ENCODE measurements at places on chromosomes 2 and 18.

DNA sequence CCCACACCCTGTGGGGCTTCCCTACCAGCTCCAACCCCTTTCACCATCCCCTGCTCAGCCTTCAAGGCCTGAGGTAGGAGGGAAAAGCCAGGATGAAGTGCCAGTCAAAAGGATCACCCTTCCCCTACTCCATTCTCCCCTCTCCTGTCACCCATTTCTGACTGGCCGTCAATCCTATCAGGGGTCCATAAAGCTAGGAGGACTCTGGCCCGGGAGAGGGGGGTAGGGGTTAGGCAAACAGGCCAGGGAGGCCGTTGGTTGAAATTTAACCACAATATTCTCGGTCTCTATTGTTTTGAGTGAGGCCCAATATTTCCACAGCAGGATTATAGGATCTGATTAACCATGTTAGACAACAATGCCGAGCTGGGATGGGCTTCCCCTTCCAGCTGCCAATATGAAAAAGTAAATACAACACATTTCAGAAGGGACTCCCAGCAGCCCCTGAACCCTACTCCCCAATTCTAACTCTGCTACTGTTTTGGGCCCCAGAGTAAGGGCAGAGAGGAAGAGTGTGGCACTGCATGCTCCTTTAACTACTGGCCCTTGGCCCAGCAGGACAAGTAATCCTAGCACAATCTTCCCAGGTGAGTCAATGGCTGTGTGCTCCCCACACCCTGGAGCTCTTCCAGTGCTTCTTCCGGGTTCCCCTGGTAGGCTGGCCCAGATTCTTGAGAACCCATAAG, 10.6 kb upstream of the IHH start:
- no peak for DNase-seq

- no peak for DNase-seq
These were observed 159.4 kb downstream of the MYO1B start for GRCh38 chr2:191404568-191404991.

DNA sequence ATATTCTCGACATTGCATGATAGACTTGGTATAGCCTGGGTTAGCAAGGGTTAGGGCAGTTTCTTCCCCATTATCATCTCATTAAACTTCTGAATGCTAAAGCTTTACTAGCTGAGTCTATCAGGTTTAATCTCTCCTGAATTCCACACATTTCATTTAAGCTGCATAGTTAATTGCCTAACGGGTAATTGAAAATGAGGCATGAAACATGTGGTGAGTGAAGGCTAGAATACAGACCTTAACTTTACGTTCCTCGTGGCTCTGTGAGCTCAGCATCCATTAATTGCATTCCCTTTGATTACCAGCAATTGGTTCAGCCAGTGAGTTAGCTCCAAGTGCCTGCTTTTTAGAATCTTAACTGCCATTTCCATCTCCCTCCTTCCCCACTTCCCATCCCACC, 126.5 kb upstream of the MEX3C start:
- DNase-seq, result no peak

- peak; percentile 60 for DNase-seq
These were observed 325.6 kb upstream of the VRK2 start for GRCh38 chr2:57720728-57721627.

DNA sequence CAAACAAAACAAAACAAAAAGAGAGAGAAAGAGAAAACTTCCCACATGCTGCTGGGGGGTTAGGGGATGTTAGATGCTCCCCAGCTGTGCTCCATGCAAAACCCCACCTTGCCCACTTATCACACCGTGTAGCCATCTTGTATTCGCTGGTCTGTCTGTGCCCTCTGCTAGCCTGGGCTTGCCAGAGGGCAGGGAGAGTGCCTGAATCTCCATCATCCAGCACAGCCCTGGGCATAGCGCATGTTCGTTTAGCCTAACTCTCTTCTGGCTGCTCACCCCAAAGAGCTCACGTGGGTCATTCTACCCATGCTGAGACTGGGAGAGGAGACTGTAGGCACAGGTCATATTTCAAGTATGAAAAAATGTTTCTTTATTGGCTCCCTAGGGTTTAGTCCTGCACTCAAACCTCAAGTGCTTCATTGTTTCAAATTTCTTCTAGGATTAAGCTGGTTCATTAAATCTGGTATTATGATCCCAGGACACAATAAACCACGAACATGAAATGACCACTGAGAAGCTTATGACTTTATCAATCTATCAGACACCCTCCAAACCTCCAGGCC, 100.5 kb downstream of the KCNF1 start:
- DNase-seq, result no peak

GRCh38 chr2:223820549-223820948, 16.8 kb downstream of the AP1S3 start:
- no peak for DNase-seq

- no peak for DNase-seq
These were observed 9.6 kb upstream of the MMADHC start for GRCh38 chr2:149597050-149597667.

- DNase-seq, result no peak
These were observed 25.4 kb downstream of the SLC40A1 start for GRCh38 chr2:189555232-189555631.

- no peak for DNase-seq
These were observed 99.5 kb upstream of the RNF152 start for GRCh38 chr18:61992285-61992684.

GRCh38 chr2:181697571-181697970, 17.3 kb upstream of the NEUROD1 start:
- DNase-seq, result no peak

DNA sequence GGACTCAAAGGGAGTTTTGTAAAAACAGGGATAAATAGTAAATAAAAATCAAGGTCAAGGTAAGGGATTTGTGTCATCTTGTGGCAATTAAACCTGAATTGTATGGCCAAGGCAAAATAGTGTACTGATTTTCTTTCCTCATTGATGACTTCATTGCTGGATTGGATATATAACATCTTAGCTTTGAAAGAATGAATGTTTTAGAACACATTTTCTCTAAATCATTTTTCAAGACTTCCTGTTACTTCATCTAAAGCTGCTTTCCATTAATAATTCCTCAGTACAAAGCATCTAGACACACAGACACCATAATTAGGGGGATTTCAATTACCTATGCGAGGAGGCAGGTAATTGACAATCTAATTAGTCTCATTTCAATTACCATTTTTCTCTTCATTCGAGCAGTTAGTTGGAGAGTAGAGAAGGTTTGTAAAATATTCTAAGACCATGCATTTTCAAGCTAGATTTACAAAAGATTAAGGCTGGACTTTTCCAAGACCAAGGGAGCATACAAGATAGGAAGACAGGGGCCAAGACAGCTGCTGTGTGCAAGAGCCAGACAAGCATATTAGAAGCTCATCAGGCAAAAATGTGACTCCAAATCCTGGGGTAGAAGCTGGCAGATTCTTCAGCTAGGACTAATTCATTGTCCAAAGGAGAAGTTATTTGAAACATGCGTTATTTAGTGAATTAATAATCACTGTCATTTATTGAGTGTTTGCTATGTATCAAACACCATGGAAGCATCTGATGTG, 253.6 kb downstream of the EPHA4 start:
- no peak for DNase-seq

DNA sequence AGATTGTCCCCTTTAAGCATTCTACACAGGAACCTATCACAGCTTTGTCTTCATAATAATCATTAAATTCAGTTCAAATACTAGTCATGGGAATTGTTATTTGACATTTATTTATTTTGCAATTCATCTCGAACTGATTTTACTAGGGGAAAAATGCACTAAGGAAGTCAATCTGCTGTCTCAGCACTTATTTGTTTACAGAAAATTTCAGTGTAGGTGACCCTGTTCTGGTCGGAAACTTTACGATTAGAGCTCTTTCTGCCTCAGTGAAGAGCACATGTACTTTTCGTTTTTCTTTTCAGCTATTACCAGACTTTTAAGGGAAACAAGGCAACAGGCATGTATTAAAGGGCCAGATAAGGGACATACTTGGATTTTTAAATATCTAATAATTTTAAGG, 1405.7 kb upstream of the ZEB2 start:
- DNase-seq, result no peak

DNA sequence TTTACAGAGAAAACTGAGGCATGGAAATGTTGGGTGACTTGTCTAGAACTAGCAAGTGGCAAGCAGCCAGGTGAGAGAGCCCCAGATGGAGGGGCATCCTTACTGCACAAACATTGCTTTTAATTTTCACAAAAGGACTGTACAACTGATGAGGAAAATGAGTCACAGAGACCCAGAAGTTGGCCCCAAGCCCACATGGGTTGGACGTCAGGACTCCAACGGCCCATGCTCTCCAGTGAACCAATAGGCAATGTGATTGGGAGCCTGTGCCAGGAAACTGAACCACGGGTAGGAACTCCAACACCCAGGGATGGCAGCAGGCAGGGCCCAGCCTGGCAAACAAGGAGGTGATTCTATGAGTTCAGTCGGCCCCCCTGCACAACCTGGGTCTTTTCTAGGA, 50.8 kb downstream of the PID1 start:
- no peak for DNase-seq

- no peak for DNase-seq
These were observed 309.5 kb downstream of the ALK start for GRCh38 chr2:29611850-29612249.

DNA sequence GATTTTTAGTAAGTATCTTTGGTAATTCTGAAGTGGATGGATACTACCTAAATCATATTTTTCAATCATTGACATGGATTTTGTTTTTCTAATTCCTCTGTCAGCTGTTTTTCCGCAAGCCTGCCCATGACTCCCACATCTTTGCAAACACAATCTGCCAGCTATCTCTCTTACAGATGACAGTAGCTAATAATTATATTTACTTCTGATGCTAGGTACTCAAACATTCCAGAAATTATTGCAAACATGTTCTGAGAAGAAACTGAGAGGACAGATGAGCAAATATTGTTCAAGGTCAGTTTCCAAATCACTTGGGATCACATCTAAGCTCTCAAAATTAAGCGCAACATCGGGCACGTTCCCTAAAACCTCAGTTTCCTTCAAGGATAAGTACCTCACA, 270.0 kb upstream of the CDH19 start:
- no peak for DNase-seq

- peak; percentile 84 for DNase-seq
These were observed 161.2 kb upstream of the SIX2 start for GRCh38 chr2:45170191-45171135.

- DNase-seq, result peak; percentile 62
These were observed 33.3 kb downstream of the NDUFA10 start for GRCh38 chr2:239991689-239992314.

DNA sequence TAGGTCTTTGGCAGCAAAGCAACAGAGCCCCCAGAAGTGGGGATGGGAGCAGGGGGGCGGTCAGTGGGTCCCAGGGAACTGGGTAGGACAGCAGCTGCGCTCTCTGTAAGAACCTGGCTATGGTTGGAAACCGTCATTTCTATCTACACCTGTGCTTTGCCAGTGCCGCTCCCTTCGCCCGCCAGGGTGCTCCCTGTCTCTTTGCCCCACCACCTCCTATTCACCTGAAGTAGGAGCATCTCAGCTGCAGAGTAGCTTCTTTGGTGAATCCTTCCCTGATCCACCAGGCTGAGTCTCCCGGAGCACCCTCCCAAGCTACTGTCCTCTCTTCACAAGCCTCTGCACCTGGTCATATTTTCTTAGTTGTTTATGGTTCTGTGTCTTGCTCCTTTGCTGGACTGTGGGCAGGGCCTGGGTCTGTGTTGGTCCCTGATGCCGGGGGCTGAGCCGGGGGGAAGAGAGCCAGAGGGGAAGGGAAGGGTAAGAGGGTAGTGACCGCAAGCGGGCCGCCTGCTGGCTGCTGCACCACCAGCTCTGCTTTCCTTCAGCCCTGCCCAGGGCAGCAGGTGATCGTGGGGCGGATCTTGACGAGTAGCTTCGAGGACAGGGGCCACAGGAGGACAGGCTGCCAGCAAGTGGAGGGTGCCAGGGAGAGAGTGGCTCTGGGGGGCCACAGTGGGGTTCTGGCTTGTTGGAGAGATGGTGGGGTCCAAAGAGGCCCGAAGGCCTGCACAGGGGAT, 45.2 kb downstream of the INPP5D start:
- no peak for DNase-seq

GRCh38 chr18:30945761-30946160, 96.8 kb downstream of the DSC3 start:
- DNase-seq, result no peak

- DNase-seq, result peak; percentile 50
These were observed 41.4 kb downstream of the PDIA6 start for GRCh38 chr2:10770956-10771750.

DNA sequence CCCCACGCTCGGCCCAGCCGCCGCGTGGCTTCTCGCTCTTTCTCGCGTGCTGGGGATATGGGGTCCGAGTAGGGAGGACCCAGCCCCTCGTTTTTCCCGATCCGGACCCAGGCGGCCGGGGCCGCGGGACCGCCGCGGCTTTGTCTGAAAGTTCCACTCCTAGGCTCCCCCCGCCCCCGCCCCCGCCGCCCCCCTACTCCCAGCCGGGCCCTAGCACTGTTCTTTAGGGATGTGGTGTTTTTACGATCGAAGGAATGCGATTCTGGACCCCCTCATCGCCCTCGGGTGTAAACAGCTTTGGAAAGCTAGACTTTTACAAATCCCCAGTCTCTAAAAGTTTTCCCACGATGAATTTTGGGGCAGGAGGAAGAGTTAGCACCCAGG, 819 bp downstream of the TGIF1 start:
- peak; percentile 54 for DNase-seq

DNA sequence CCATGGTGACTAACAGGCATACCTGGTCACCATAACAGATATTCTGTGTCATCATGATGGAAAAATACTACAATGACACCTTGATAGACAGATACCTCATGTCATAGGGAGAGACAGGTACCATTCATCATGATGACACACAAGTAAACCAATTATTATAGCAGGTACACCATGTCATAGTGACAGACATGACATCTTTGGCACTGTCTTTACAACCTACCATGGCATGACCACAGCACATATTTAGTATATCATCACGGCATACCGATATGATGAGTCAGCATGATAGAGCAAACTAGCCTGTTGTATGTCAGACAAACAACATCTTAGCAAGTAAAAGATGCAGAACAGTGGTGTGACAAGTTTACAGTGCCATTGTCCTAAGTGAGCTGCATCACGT, 101.3 kb upstream of the KLHL29 start:
- no peak for DNase-seq

DNA sequence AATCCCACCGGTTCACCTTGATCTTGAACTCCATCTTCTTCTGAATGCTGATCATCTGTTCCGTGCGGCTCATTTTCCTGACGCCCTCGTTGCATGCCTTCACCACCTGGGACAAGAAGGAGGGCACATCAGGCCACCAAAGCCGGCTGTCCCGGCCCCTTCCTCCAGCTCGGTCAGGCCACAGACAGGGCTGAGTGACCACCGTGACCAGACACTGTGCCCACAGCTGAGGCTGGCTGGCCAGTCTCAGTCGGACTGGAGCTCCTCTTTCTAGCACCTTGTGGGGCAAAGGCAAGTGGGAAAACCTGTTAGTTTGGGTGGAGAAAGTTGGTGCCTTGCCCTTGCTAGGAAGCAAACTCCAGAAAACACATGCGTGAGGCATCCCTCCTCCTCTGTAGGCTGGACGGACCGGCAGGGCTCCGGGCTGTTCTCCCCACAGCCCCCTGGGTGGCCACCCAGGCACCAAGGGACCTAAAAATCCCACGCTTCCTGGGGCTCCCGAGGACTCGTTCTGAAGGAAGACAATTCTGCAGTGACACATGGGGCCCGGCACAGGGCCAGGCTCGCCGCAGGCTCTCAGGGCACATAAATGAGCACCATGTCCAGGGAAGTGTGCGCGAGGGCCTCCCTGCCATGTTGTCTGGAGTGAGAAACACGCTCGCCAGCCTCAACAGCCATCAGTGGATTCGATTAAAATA, 15.3 kb downstream of the SNORC start:
- DNase-seq, result peak; percentile 33
